Activated CD4-positive, alpha-beta T cell treated with anti-CD3 and anti-CD28 coated beads, Interleukin-2, amount 10 ng/mL, durations not matched to agents 24 days and 14 days (primary cell): ENCODE measurements at places on chromosomes 3 and 15. TPM values are rescaled to one million over a fixed set of nuclear protein-coding genes. Genes with fewer than 3 reads are reported as not detected.

DNA sequence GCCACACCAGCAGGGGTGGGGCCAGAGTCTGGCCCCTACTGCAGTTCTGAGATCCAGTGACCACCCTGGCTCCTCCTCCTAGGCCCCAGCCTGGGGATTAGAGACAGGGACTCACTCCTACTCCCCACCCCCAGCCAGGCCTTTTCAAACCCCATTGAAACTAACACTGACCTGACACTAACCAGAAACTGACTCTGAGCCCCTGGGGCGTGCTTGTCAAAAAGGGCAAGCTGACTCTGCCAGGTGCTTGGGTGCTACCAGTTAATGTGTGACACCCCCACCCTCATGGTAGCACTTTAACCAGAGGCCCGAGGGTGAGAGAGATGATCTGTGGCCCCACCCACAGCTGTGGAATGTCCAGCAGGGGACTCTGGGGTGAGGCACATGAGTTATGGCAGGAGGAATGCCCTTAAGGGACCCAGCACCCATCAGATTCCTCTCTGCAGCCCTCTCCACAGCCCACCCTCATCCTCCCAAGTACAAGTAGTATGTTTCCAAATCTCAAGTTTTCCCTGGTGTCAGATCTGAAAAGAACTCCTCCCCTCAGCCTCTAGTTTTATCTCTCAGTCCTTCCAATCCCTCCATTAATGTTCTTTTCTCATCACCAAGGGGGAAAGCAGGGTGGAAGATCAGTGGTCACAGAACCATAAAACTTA lies 1.4 kb downstream of the PTH1R start:
- H3K27ac ChIP-seq = no peak overlapping the region
- DNase-seq = no peak
- H3K27me3 ChIP-seq = peaks cover 42% of the 10 kb centered on the region
- no peaks in the 10 kb centered on the region for H3K36me3 ChIP-seq
- H3K4me3 ChIP-seq = no peak overlapping the region
- peaks cover 2% of the 10 kb centered on the region for H3K4me1 ChIP-seq

DNA sequence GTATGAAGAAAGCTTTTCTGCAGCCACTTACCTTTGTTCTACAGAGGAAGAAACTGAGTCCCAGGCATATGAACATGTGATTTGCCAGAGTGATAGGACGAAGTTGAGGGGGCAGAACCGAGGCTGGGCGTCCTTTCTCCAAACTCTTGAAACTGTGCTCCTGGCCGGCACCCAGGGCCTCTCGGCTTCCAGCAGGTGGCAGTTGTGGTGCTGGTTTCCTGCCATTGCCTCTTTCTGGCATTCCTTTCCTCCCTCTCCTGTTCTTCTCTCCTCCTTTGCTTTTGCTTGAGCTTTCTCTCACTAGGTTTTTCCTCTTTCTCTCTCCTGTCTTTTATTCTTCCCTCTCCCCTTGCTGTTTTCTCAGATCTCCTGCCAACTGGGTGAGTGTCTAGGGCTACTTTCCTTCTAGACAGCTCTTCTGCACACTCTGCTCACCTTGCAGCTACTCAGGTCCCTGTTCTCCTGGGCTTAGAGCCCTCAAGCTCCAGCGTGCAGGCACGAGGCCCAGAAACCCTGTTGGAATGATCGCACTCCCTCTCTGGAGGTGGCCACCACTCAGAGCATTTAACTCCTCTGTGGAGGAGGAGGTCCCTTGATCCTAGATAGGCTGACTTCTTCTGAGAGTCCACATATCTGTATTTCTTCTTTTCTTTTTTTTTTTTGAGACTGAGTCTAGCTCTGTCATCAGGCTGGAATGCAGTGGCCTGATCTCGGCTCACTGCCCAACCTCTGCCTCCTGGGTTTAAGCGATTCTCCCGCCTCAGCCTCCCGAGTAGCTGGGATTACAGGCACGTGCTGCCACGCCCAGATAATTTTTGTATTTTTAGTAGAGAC lies 26.2 kb downstream of the TRAK1 start:
- H3K4me3 ChIP-seq = no peak overlapping the region
- H3K4me1 ChIP-seq = peaks cover 10% of the 10 kb centered on the region
- H3K36me3 ChIP-seq = no peaks in the 10 kb centered on the region
- DNase-seq = peak; percentile 67

DNA sequence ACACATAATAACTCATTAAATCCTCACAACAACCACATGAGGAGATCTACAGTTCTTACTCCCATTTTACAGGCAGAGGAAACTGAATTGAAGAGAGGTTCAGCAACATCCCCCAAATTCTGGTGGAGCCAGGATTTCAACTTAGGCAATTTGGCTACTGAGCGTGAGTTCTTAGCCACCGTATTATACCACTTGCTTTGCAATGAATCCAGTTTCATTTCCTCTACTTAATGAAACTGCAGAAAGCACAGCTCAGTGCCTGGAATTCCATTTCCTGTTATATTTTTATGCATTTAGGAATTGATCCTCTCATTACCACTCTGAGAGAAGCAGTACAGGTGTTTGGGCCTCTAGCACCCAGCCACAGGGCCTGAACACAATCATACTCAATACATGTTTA lies 4.3 kb downstream of the ZNF860 start:
- H3K27ac ChIP-seq = no peak overlapping the region
- no peak for DNase-seq
- H3K4me3 ChIP-seq = no peak overlapping the region
- H3K36me3 ChIP-seq = no peaks in the 10 kb centered on the region
- peaks cover 9% of the 10 kb centered on the region for H3K27me3 ChIP-seq

DNA sequence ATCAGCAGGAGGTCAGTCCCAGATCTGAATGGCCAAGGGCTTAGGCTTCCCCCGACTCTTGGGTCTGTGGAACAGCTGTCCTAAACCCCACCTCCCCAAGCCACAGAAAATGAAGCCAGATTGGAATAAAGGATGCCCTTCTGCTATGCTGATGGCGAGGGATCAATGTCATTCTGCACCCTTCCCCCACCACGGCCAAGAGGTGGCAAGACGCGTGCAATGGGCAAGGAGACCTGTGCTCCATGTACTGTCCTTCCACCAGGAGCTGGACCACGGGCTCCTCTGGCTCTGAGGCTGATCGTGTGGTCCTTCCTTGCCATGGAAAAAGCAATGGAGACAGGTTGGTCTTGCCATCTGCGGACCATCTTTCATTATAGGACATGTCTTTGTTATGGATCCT lies 32.6 kb upstream of the TBC1D21 start:
- DNase-seq = no peak
- no peaks in the 10 kb centered on the region for H3K36me3 ChIP-seq
- peaks cover 8% of the 10 kb centered on the region for H3K27me3 ChIP-seq
- no peak overlapping the region for H3K4me3 ChIP-seq

The ANKUB1 gene
- not detected in 2 replicates for total RNA-seq

DNA sequence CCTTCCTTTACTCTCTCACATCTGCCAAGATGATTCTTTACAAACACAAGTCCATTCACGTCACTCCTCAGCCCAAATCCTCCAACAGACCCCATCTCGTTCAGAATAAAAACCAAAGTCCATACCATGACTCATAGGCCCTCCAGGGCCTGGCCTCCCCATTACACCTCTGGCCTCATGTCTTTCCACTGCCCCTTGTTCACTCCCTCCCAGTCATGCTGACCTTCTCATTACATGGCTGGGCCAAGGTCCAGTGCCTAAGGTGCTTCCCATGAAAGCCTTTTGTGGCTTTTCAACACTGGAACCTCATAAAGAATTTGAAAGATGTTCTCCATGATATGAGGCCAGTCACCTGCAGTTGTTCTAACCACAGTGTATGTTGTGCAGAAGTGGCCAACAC lies 44.5 kb downstream of the NEK10 start:
- no peak overlapping the region for H3K27ac ChIP-seq
- no peak overlapping the region for H3K4me3 ChIP-seq
- H3K27me3 ChIP-seq = no peaks in the 10 kb centered on the region
- no peaks in the 10 kb centered on the region for H3K36me3 ChIP-seq
- H3K4me1 ChIP-seq = no peaks in the 10 kb centered on the region
- DNase-seq = no peak

DNA sequence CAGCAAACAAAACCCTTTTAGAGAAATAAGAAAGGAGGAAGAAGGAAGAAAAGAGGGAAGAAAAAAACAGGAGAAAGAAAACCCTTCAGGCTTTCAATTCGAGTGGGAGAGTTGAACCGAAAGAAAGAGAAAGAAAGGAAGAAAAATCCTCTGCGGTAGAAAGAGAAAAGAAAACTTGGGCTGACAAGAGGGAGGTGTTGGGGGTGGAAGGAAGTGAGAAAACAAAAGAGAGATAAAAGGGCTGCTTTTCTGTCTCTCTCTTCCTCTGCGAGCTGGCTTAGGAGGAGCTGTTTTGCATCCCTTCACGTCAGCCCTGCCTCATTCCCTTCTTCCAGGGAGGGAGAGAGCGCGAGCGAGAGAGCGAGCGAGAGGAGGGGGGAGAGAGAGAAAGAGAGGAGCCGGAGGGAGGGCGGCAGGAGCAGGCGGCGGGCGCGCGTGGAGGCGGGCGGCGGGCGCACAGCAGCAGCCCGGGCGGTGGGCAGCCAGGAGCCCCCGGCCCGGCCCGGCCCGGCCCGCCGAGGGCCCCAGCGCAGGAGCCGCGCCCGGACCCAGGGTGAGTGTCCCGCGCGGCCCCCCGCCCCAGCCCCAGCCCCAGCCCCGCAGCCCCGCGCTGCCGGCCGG lies at the start of gene ZNF710:
TSS of gene ZNF710 (plus strand) at position 263 of the 621 bp plus-strand sequence. CDS start 65,814 bp downstream, outside the sequence.
- H3K4me1 ChIP-seq = peaks cover 39% of the 10 kb centered on the region
- peak within 1 kb of the TSS; percentile 95 for H3K4me3 ChIP-seq
- DNase-seq = peak; percentile 80
- peaks cover 18% of the 10 kb centered on the region for H3K36me3 ChIP-seq
- H3K27me3 ChIP-seq = peaks cover 9% of the 10 kb centered on the region
- H3K27ac ChIP-seq = peak within 1 kb of the TSS; percentile 99

DNA sequence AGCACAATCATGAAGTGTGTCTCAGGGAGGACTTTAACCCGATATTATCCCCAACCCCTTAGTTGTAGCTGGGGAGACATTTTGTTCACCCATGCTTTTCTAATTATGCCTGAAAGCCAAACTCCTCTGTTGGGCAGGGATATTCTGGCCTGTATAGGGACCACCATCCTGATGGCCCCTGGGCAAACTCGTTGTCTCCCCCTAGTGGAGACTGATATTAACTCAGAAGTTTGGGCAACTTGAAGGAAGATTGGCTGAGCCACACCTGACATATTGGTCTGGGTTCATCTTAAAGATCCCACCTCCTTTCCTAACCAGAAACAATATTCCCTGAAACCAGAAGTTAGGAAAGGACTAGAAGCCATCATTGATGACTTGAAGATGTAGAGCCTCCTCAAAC lies 42.3 kb downstream of the TM4SF18 start:
- DNase-seq = peak; percentile 71
- H3K4me3 ChIP-seq = no peak overlapping the region
- H3K36me3 ChIP-seq = no peaks in the 10 kb centered on the region

- H3K4me3 ChIP-seq = no peak overlapping the region
- no peak for DNase-seq
- no peak overlapping the region for H3K27ac ChIP-seq
Measured at GRCh38 chr15:44094781-44095180, 100.3 kb downstream of the FRMD5 start.

The AP3B2 gene
- total RNA-seq = not detected in 2 replicates

DNA sequence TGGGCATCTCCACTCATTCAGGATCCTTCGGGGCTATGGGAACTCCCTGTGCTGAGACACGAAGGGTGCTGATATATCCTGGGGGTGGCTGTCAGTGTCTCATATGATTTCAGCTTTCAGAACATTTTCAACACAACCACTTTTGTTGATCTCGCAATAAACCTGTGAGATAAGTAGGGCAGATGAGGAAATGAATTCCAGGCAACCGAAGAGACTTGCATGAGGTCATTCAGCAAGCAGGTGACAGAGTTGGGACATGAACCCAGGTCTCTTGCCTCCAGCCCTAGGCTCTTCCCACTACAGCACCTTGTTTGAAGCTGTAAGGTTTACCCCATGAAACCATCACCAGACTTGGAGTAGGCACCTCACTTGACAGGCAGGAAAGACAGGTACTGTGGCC lies 16.6 kb downstream of the DUOX1 start:
- H3K27ac ChIP-seq = no peak overlapping the region
- H3K4me1 ChIP-seq = no peaks in the 10 kb centered on the region
- no peak for DNase-seq

GRCh38 chr15:45456212-45457106 lies 66.1 kb downstream of the SLC30A4 start:
- peak overlapping the region; percentile 67 for H3K4me3 ChIP-seq
- no peaks in the 10 kb centered on the region for H3K27me3 ChIP-seq
- peaks cover 2% of the 10 kb centered on the region for H3K36me3 ChIP-seq
- peak; percentile 91 for DNase-seq
- peaks cover 44% of the 10 kb centered on the region for H3K4me1 ChIP-seq

- peaks cover 2% of the 10 kb centered on the region for H3K36me3 ChIP-seq
- no peak overlapping the region for H3K27ac ChIP-seq
- DNase-seq = no peak
- no peaks in the 10 kb centered on the region for H3K27me3 ChIP-seq
- no peak overlapping the region for H3K4me3 ChIP-seq
Measured at GRCh38 chr3:121958801-121959200, 63.2 kb downstream of the ILDR1 start.

DNA sequence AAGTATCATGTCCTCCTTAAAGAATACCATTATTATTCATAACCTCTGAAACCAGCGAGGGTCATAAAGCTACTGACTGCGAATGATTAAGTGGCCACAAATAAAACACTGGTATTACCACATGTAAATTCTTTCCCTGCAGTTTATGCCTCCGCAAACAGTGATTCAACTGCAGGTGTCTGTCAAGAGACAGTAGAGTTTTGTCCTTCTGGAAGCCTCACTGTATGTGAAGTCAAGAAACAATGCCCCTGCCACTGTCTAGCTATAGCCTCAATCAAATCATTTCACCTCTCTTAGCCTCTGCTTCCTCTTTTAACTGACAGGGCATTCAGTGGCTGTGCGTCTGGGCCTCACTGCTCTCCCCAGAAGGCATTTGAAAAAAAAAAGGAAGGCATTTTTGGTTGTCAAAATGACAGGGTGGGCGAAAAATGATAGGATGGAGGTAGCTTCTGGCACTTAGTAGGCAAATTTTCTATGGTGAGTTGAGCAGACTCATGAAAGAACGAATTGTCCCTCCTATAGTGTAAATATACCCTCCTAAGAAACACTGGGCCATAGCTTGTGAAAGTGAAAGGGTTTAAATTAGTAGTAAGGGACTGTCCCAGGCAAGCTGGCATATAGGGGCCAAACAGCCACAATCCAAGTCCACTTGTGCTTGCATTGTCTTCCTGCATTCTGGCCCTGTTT lies 66.7 kb downstream of the FILIP1L start:
- H3K4me3 ChIP-seq = no peak overlapping the region
- peaks cover 9% of the 10 kb centered on the region for H3K4me1 ChIP-seq
- no peak overlapping the region for H3K27ac ChIP-seq
- DNase-seq = no peak
- peaks cover 1% of the 10 kb centered on the region for H3K27me3 ChIP-seq

The WDR93 gene
- total RNA-seq = not detected in 2 replicates

GRCh38 chr3:62154457-62155148 lies 218.7 kb downstream of the FEZF2 start:
- H3K27me3 ChIP-seq = no peaks in the 10 kb centered on the region
- no peak for DNase-seq
- no peak overlapping the region for H3K27ac ChIP-seq
- no peaks in the 10 kb centered on the region for H3K36me3 ChIP-seq
- H3K4me1 ChIP-seq = no peaks in the 10 kb centered on the region

GRCh38 chr3:170642882-170643601 lies 57.2 kb upstream of the SLC7A14 start:
- H3K36me3 ChIP-seq = no peaks in the 10 kb centered on the region
- no peak for DNase-seq
- H3K4me3 ChIP-seq = no peak overlapping the region
- no peak overlapping the region for H3K27ac ChIP-seq
- H3K4me1 ChIP-seq = no peaks in the 10 kb centered on the region
- H3K27me3 ChIP-seq = peaks cover 10% of the 10 kb centered on the region
